NCI-H2029 (cell line): ENCODE measurements at places on chromosomes 6 and 20.
A peak's percentile ranks its signal among the peaks of the same experiment; 100 is the strongest.

DNA sequence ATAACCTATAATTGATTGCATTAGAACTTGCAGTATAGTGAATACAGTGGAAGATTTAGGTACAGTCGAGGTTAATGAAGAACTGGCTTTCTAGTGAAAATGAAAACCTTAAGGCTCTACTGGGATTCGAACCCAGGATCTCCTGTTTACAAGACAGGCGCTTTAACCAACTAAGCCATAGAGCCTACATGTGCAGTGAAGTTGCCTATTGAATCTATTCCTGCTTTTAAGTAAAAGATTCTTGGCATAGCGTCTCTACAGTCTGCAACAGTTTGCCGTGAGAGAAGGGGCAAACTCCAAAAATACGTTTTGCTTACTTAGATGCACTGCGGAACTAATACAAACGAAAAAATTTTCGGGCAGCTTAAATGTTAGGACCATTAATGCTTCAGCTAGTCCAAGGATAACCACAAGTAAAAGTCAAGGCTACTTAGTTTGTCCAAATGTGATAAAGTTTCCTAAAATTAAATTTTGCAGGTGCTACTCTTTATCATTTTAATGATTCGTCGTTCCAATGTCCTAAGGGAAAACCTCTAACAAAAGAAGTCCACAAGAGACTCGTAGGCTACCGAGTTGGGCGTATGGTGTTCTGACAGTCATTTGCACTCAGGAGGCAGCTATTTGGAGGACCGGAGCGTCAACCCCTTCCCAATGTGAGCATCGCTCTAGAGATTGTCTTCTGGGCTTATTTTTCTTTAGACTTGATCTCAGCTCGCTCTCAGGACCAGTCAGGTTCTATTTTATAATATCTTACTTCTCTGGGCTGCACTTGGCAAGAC is 31.3 kb upstream of the ZSCAN23 start:
- DNase-seq = no peak

- DNase-seq = no peak
Observed at GRCh38 chr6:160188773-160189172, 67.2 kb downstream of the SLC22A1 start.

- no peak for DNase-seq
Observed at GRCh38 chr6:43186706-43187105, 4.7 kb downstream of the CUL9 start.

DNA sequence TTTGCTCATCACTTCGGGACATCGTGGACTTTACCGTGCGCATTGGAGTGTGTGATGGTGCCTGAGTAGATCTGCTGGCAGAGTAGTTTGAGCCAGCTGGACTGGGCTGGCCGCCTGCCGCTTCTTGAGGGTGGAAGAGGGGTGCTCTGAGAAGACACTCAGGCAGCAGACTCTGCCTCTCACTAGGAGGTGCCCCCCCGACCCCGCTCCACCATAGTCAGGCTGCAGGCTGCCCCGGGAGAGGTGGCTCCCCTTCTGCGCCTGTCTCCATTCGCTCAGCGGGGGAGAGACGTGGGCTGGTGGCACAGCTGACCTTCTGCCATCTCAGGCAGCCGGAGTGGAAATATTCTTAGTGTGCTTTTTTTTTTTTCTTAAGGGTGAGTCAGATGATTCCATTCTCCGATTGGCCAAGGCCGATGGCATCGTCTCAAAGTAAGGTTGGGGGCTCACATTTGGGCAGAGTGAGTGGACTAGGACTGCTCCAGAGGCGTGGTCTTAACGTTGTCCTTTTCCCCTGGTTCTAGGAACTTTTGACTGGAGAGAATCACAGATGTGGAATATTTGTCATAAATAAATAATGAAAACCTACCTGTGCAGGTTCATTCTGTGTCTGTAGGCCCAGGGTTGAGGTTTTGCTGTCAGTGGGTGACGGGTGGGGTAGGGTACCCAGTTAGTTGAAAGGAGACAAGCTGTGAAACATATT is 1.2 kb downstream of the RPS21 start:
- no peak for DNase-seq

- DNase-seq = no peak
Observed at GRCh38 chr20:43477619-43478018, 19.9 kb downstream of the SRSF6 start.

DNA sequence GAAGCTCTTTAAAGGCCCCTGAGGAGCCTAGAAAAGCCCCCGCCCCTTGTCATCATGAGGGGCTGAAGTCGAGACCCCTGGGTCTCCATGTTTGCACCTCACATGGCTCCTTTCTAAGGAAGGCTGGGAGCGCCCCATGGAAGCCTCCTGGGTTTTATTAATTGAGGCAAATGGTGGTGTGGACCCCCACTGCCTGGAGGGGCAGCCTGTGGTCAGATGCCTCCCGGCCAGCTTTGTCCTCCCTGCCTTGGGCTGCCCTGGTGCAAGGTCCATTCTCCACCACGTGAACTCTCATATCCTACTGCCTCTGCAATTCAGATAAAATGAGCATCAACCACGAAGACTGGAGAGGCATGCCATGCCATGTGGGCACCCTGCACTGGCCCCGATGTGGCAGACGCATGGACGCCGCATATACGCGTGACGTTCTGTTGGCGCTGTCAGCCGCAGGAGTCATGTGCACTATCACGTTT is 295.5 kb downstream of the TAF4 start:
- DNase-seq = no peak

DNA sequence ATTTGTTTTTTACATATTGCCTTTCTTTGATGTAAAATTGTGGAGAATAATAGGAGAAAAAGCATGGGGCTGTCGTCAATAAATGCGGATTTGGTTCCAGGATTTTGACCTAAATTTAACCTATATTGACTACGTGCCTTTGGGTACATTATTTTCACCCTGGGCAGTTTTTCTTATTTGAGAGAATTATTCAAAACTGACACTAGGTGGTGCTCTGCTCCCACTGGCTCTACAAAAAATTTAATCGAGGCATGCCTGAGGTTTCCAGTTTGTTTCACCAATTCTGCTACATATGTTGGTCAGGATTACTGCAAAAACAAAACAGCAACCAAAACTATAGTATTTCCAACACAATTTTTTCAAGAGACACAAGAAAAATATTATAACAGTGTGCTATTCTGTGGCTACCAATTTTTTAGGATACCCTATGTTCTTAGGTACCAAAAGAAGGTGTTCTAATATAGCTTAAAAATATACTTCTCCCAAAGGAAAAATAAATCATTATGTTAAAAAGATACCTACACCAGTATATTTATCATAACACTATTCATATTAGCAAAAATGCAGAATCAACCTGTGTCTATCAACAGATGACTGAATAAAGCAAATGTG is 48.6 kb upstream of the FABP7 start:
- peak; percentile 43 for DNase-seq

DNA sequence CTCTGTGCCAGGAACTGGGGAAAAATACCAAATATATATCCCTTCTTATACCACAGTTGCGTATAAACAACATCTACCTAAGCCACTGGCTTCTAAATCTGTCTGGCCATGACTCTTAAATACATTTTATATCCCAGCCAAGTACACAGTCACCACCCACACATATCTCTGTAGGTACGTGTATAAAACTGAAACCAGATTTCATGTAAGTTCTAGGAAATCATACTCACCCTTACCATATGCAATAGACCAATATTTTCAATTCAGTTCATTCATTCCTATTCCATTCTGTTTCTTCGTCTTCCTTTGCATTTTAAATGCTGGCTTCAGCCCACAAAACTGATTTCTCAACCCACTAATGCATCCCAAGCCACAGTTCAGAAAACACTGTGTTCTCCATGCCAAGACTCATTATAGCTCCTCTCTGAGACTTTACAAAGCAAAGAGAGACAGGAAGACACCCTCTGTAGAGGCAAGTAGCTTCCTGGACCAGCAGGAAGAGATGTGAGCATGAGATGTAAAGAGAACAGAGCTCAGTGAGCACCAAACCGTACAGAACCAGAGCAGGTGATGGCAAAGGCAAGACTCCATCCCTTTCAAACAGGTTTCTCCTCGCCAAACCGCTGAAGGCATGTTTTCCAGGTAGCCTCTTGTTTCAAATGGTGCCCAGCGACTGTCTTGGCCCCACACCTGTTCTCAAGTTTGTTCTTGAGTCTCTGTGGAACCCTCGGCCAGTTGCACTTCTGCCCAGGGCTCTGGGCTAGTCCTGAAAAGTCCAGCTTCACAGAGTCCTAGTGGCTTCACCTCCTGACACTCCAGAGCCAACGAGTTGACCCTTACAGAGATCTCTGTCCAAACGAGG is 18.7 kb downstream of the FAM50B start:
- no peak for DNase-seq

- no peak for DNase-seq
Observed at GRCh38 chr6:31811645-31812044, 3.4 kb downstream of the HSPA1L start.

- DNase-seq = no peak
Observed at GRCh38 chr6:143394389-143394788, 56.1 kb downstream of the ADAT2 start.
